ENCODE measurements at places on chromosomes 5 and 9.

GRCh38 chr5:158039911-158040347 is 181.0 kb upstream of the CLINT1 start:
- DNase-seq: no peak

DNA sequence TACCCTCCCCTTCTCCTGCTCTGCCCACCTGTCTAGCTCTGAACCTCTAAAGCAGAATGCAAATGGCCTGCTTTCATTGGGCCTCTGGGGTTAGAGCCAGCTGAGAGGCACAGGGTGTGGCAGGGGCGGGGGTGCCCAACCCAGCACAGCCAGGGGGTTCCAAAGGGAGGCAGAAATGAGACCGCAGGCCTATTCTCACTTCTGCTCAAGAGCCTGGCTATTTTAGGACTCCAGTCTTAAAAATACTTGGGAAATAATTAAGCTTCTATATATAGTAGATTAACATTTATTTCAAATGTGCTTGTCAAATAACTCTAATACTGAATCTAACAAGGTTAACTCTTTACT is 5.7 kb downstream of the QSOX2 start:
- no peak for DNase-seq

DNA sequence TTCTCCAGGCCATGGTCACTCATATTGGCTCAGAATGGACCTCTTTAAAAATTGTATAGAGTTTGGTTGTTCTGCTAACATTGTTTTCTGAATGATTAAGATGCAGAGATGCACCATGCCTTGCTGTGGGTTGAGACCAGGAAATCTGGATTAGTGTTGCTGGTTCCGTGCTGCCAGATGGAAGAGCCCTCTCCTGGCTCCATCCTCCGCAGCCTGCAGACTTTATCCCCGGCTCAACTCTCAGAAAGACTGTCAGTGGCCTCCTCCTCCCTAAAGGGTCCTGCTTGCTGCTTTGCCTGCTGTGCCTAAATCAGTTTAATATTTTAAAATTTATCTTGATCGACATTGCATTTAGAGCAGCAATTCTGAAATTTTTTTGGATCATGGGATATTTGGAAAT is 196.7 kb downstream of the TENT4A start:
- DNase-seq: no peak

- no peak for DNase-seq
Measured at GRCh38 chr9:120711354-120711753, 2.9 kb downstream of the MEGF9 start.

DNA sequence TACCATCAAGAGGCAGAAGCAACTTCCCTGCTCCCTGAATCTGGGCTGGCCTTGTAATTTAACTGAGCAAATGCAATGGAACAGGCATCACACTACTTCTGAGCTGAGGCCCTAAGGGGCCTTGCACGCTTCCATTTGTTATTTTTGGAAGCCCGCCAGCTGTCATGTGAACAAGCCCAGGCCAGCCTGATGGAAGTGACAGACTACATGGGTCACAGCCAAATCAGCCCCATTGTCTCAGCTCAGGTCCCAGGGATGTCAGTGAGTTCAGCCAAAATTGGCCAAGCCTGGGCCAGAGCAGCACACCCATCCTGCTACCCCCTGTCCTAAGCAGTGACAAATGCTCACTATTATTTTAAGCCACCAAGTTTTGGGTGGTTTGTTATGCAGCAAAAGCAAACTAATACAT is 72.8 kb downstream of the PRRT1B start:
- no peak for DNase-seq

GRCh38 chr5:157900644-157901043 is 41.7 kb upstream of the CLINT1 start:
- no peak for DNase-seq

DNA sequence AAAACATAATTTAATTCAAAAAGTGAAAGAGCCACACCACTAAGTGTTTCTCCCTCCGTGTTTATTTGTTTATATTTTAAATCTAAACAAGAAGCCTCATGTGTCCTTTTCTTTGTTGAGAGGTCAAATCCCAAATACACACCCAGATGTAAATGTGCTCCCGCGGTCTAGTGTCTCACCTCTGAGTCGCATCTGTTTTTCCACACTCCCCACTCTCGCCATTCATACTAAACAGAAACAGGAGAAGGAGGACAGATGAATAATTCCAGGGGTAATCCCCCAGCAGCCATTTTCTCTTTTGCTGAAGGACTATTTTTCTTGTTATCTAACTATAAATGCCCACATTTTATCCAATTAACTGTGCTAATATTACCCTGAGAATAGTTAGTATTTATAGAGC is 361.6 kb upstream of the RIOK2 start:
- no peak for DNase-seq

- no peak for DNase-seq
Measured at GRCh38 chr5:53045263-53045662, 56.1 kb downstream of the ITGA2 start.

GRCh38 chr5:56760723-56761122 is 54.6 kb upstream of the MAP3K1 start:
- no peak for DNase-seq

DNA sequence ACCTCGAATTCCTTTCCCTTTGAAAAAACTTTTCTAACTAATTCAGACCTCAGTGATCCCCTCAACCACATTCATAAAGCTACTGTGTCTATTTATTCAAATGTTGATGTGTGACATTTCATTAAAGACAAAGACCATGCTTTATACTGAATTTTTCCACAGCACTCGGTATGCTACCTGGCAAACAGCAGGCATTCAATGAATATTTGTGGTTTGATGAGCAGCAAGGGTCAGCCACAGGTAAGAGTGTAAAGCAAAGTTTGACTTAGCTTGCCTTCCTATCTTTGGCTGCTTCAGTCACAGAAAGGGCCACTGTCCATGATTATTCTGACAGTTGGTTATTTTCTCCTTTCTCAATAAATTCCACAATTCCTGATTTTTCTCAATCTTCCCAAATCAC is 5.1 kb upstream of the CDC42SE2 start:
- no peak for DNase-seq

GRCh38 chr5:7878381-7878873 is 9.5 kb downstream of the MTRR start:
- no peak for DNase-seq

DNA sequence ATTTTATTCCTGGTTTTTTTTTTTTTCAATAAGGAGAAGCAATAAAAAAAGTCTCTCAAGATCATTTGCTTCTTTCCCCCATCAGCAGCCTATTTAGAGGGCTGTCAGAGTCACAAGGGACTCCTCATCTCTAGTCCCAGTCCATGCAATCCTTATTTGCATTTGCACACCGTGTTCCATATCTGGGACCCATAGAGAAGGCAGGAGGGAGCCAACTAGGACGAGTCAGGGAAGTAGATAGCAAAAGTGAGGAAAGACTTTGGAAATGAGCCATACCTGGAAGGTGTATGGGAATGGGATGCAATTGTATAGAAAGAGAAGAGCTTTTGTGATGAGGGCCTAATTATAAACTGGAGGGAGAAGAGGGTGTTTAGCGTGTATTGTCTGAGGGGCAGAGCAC is 160.0 kb downstream of the PIK3R1 start:
- DNase-seq: no peak

DNA sequence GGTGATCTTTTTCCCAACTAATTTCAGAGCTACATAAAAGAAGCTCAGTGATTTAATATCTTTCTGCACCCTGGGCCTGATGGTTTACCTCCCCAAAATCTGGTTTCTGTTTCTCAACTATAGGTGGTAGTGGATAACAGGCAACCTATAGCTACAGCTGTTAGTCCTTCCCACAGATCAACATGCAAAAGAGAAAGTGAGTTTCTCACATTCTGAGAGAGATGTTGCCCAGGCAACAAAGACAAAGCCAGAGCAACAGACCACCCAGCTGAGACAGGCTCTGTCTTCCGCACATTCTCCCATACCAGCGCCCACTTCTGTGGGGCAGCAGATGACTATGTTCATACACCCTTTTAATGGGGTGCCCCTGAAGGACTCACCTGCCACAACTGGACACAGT is 40.7 kb upstream of the PPP2R2B start:
- no peak for DNase-seq

DNA sequence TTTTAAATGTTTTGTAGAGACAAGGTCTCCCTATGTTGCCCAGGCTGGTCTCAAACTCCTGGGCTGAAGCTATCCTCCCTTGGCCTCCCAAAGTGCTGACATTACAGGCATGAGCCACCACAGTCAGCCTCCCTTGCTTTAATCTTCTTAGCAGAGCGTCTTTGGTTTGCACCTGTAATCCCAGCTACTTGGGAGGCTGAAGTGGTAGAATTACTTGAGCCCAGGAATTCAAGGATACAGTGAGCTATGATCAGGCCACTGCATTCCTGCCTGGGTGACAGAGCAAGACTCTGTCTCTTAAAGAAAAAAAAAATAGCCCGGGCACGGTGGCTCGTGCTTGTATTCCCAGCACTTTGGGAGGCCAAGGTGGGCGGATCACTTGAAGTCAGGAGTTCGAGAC is 27.8 kb downstream of the UBE2D2 start:
- no peak for DNase-seq

DNA sequence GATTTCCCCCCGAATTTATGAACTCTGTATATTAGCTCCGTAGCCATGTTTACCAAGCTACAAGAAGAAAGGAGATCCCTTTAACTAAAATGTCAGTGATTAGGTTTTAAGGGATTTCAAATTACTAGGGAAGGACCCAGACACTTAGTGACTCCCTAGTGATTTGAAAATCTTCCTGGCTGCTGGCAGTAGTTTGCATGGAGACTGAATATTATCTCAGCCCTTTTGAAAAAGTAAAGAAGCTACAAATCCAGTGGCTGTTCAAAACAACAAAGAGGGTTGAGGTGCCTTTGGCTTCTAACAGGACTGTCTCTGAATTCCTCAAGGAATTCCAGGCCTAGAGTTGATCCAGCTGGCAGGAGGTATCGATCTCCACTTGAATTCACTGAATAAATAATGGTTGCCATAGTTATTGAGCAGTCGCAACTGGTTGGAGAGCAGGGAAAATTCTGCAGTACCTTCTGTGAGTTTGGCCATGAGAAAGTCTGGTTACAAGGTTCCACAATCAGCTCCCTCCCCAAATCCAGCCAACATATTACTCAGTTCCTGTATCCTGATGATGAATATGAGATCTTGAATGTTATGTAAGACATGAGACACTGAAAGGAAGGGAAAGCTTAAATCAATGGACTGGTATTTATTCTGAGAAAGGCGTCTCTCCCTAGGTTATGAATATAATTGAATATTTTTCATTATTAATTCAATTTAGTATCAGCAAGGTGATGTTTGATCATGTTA is 37.7 kb downstream of the NR4A3 start:
- no peak for DNase-seq

GRCh38 chr5:116572350-116573278 is 2.0 kb downstream of the SEMA6A start:
- DNase-seq: no peak

- no peak for DNase-seq
Measured at GRCh38 chr5:57085306-57086081, 88.4 kb upstream of the GPBP1 start.

GRCh38 chr9:121813519-121814210 is 162.2 kb downstream of the DAB2IP start:
- no peak for DNase-seq

DNA sequence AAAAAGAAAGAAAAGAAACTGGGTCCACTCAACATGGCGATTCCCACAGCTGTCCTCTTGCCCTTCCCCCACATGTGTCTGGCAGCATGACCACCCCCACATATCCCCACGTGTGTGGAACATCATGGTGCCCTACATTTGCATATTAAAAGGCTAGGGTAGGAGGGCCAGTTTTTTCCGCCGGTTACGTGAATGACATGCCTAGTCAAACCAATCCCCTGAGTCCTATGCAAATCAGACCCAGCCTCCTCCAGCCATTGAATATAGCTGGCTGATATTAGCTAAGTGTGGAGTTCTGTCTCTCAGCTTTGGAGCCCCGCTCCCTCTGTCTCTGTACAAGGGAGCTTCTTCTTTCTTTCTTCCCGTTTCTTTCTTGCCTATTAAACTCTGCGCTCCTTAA is 33.0 kb upstream of the CCDC112 start:
- DNase-seq: no peak

GRCh38 chr5:7754997-7755596 is 95.8 kb downstream of the CFAP90 start:
- DNase-seq: no peak

- DNase-seq: no peak
Measured at GRCh38 chr9:127898433-127899127, 823 bp downstream of the ST6GALNAC6 start.

GRCh38 chr5:5188376-5189050 is 48.4 kb downstream of the ADAMTS16 start:
- DNase-seq: no peak

DNA sequence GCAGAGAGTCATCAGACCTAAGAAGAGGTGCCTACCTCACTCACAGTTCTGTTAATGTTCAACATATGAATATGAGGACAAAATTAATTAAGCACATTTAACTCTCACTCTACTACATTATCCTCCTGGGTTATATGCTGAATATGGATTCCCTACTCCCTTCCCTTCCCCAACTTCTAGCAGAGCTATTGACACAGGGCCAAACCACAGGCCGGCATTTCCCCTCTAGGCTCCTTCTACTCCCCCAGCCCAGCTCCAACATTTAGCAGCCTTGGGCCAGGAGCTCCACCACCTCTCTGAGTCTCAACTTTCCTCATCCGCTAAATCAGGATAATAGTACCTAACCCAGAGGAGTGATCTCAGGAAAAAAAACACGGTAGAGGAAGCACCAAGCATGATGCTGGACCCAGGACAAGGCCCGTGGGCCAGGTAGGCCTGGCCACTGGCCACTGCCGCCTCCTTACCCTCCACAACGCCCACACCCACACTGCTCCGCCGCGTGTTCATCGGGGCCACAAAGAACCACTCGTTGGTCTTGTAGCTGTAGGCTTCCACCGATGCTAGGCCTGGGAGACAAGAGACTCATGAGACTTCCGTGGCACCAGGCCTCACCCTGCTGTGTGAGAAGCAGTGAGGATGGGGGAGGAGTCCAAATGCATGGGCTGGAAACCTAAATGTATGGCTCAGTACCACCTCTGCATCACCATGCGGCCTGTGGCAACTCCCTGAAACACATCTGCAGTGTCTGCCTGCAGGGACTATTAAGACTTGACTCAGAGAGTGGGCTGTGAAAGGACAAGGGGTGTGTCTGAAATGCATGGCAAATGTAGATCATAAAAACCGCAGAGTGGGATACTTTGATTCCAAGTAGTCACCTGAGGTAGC is 98.8 kb downstream of the KLHL3 start:
- DNase-seq: no peak

DNA sequence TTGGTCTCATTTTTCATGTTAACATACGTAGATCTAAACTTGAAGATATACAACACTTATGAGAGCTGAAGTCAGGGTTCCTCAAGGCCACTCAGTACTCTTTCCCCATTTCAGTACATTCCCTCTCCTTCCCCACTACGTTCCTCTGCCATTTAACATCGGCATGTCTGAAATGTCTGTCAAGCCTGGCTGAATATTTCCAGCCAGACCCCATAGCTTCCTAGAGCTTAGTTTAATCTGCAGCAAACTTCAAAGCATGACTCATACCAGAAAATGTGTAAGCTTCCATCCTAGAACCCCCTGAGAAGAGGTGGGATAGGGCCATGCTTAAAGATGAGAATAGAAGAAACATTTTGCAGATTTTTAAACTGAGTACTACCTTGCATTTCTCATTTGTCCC is 6.2 kb downstream of the GZMA start:
- no peak for DNase-seq

Data from activated naive CD4-positive, alpha-beta T cell (primary cell).